Stimulated activated CD8-positive, alpha-beta memory T cell treated with anti-CD3 and anti-CD28 coated beads, Interleukin-12 subunit alpha, Interleukin-12 subunit beta, amount 100 ng/mL, for 4 hours (primary cell): ENCODE measurements at places on chromosomes 12 and 14.

DNA sequence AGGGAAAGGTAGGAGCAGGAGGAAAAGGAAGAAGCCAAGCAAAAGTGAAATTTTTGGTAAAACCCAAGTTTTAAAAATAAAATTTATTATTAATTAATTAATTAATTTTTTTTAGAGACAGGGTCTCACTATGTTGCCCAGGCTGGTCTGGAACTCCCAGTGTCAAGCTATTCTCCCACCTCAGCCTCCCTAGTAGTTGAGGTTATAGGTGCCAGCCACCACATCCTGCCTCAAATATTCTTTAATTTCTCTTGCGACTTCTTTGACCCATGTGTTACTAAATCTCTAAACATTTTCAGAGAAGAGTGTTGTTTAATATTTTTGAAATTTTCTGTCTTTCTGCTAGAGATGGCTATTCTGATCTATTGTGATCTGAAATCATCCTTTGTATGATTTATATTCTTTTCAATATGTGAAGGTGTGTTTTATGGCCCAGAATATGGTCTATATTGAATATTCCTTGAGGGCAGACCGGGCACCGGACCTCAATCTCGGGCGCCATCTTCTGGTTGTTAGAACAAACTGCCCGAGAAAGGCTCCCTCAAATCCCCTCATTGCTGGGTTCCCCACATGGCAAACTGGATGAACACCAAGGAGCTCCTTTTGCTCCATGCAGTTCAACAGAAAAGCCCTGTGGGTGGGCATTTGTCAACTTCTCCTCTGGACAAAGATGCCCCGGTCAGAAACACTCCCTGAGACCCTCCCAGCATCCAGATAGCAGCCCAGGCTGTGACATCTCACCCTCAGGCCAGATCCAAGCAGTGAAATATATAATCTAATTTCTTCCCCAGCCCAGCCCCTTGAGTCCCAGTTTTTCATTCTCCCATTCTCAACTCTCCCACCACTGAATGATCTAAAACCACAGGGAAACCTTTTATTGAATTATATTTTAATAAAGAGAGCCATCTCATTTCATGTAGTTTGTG is 110.5 kb downstream of the ASCL4 start:
- no peak for DNase-seq

DNA sequence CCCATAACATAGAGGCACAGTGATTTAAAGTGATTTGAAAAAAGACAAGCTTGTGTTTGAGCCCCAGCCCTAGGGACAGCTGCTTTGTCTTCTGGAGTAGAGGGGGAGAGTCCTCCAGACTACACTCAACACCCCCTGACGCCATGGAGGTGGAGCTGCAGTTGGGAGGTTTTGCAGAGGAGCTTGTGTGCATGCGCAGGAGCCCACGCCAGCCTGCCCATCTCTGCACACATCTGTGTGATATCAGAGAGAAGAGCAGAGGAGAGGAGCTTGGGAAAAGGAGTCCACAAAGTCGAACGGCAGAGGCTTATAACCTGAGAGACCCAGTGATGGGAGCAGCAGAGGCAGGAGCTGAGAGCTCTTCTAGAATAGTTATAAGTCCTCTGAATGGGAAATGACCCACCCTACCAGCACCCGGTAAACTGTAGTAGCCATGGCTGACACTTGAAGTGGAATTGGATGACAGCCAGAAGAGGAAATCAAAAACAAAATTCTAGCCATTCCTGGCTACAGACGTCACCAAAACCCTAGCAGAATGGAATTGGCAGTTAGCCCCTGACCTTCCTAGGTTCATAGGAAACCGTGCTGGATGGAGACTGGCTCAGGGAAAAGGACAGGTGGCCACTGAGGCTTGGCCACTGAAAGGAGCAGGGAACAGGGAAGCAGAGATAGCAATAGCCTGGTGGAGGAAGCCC is 185.1 kb upstream of the VASH1 start:
- no peak for DNase-seq

DNA sequence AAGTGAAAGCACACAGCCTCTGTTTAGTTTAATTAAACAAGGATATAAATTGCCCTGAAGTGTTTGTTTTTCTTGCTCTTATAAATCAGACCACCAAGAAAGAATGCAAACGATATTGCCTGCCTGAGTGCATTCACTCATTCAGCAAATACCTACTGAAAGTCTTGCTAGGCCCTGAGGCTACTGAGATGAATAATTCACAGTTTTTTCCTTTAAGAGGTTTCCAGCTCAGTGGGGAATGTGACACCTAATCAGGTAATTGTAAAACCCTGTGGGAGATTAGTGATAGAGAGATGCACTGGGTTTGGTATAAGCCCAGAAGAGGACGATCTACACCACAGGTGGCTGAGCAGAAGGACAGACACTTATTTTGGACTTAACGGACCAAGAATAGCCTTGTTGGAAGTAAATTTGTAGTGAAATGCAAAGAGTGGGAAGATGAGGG is 151.4 kb downstream of the SLC35F4 start:
- no peak for DNase-seq

GRCh38 chr14:77375164-77375950 is 1.5 kb downstream of the TMED8 start:
- no peak for DNase-seq

DNA sequence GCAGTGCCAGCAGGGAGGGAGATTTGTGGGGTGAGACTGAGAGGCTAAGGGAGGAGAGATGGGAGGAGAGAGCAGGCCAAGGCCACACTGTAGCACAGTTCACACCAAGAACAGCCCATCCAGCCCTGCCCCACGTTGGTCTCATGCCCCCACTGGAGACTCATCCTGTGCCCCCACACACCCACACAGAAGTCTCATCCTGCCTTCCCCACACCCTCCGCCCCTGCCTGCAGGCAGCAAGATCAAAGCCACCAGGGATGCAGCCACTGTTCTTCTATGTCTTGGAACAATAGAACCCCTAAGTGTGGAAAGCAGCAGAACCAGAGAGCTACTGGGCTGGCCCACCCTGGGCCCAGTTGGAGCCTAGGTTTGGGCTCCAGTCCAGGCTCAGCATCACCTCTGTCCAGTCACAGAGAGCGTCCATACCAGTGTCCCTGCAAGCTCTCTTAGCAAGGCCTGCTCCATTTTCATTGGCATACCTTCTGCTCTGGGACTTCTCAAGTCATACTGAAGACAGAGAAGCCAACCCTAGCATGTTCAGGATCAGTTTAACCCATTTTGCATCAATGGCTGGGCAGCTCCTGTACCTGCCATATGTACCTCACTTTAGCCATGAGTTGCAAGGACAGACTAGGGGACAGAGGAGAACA is 31.7 kb upstream of the HDAC7 start:
- no peak for DNase-seq

DNA sequence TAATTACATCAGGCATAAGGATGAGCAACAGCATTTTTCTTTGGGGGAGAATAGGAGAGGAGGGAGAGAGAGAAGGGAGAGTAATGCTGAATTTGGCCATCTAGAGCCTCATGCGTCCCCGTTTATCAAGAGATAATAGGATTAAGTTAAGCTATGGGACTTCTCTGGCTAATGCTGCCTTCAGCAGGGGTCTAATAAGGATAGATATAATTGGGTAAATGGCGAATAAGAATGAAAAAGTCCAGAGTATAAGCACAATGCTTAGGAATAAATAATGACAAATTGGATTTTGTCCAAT is 470.0 kb downstream of the EGLN3 start:
- no peak for DNase-seq

DNA sequence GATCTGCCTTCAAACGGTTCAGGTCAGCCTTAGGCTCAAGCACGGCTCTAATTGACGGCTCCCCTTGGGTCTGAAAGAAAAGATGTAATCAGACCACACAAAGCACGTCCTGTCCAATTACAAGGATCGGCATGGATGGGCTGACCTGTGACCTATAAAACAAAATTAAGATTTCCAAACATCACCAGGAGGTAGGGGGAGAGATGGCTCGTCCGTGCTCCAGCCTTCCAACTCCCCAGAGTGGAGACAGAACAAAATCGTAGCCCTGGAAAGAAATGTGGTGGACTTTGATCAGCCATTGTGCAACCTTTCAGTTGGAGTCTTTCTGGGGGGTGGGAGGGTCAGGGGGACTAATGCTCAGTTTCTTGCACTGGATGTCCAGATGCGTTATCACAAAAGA is 226.6 kb upstream of the DIO3 start:
- no peak for DNase-seq

DNA sequence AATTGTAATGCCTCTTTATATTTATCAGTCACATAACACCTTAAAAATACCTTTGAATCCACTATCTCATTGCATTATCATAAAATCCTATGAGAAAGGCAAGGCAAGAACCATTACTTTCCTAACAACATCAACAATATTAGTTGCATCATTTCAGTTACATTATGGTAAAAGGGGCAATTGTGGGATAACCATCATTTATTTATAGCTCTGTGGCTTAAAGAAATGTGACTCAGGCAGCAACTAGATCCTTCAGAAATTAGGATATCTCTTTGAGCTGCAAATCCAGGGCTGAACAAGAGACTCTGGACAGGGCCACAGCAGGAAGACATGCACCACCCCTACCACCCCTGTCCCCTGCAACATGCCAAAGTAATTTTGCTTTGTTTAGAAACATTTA is 36.4 kb downstream of the EPS8 start:
- no peak for DNase-seq

DNA sequence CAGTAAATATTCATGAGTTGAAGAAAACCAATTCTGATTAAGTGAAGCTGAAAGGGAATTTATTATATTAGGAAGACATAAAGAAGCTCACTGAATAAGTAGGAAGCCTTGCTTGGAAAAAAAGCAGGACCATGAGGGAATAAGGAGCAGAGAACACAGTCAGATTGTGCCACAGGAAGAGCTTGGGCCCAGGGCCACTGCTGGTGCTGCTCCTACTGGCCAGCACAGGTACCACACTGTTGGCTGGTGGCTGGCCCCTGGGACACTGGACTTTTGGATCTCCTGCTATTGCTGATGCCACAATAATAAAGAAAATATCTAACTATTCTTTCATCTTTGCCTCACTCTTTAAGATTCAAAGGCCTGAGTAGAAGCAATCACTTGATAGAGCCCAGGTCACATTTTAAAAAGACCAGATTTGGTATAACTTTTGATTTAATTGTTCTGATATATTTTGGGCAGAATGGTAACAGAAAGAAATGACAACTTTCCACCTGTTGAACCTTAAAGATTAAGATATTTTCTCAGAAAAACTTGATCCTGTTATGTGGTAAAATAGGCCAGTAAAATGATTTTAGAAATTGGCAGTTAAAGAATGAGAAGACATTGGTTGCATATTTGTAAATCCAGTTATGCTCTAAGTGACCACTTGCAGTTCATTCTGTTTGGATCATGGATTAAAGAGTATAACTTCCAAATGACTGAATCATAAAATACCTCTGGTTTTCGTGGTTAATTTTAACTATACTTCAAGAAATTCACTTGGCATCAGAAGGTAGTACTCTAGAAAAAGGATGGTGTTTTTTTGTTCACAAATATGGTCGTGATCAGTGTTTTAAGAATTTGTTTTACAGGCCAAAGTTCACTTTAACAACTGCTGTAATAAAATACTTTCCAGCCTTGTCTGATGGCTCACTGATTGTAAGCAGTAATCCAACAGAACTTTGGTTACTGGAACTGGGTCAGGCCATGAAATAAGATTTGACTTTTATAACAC is 68.3 kb downstream of the DERA start:
- DNase-seq, result no peak

- no peak for DNase-seq
These were observed 53.5 kb downstream of the CDC42BPB start for GRCh38 chr14:103003850-103004249.

DNA sequence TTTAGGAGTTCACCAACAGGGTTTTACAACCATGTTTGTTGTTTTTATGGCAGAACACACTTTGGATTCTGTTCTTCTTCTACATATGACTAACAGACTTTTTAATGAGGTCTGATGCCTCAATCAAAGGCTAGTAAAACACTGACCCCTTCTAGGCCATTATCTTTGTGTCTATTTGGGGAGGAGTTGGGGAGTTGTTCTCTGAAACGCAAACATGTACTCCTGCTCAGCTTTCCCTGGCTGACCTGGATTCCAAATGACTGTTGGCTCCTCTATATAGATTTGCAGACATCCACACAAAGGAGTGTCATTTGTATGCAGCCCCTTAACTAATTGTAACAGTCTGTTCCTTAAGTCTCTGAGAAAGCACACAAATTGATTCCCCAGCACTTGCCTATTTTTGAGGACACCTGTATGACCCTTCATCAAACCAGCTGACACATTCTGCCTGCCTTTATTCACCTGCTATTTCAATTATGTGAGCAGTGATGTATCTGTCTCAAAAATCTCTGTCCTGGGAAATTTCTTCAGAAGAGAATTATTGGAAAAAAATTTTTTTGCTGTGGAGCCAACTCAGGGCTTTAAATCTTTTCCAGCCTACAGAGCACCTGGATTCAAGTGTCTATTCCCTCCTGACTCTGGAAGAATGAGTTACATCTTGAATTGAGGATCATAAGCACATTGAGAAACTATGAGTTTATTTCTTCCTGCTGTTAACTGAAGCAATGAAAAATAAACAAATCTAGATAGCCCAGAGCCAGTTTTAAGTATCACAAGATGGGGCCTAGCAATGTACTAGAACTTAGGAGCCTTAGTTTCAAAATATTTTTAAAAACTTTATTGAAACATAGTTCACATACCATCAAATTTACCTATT is 417.2 kb downstream of the RAD51B start:
- DNase-seq, result no peak

GRCh38 chr12:42935756-42936155 is 346.2 kb upstream of the PRICKLE1 start:
- no peak for DNase-seq

GRCh38 chr12:101826766-101827368 is 3.9 kb downstream of the GNPTAB start:
- no peak for DNase-seq

DNA sequence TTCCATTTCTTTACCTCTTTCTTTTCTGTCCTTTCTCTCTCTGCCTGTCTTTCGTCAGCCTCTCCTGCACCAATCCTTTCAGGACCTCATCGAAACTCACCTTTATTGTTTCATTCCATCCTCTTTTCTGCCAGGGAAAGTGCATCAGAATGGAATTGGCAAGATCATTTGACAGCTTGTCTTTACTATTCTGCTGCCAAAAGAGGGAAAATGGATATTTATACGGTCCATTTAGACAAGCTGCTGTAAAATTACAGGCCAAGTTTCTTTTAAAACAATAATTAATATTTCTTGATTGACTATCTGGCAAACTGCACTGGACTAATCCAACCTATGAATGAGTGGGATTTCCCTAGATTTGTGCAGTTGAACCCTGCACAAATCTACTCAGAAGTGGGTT is 7.6 kb upstream of the SRGAP1 start:
- DNase-seq, result no peak

DNA sequence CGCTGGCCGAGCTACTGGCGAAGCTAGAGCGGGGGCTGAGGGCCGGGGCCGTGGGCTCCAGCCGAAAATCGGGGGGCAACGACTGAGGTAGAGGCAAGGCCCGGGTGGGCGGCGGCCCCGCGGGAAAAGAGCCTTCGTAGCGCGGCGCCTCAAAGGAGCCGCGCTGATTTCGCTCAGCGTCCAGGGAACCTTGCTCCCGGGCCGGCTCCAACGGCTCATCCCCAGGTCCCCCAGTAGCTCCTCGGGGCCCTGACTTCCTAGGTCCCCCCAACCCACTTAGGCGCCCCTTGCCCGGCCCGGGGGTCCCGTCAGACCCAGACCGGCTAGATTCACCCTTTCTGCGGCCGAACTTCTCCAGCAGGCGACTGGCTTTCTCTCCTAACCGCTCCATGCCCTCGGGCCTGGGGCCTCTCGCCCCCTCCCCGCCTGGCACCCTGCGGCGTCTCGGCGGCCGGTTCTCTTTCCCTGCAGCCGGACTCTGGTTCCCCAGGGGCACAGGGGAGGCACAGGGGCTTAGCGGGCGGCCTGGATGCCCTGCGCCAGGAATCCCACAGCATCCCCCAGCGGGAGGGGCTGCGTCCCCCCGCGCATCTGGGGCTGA is 375 bp downstream of the AJUBA start:
- DNase-seq, result no peak

GRCh38 chr12:121717041-121717699 is 4.6 kb downstream of the TMEM120B start:
- DNase-seq, result no peak
